T-helper 9 cell (primary cell): ENCODE measurements at places on chromosomes 13 and 19.

- no peak for DNase-seq
These were observed 17.7 kb downstream of the LSM14A start for GRCh38 chr19:34189917-34190425.

- no peak for DNase-seq
These were observed 161.8 kb downstream of the DIAPH3 start for GRCh38 chr13:60001889-60002288.

DNA sequence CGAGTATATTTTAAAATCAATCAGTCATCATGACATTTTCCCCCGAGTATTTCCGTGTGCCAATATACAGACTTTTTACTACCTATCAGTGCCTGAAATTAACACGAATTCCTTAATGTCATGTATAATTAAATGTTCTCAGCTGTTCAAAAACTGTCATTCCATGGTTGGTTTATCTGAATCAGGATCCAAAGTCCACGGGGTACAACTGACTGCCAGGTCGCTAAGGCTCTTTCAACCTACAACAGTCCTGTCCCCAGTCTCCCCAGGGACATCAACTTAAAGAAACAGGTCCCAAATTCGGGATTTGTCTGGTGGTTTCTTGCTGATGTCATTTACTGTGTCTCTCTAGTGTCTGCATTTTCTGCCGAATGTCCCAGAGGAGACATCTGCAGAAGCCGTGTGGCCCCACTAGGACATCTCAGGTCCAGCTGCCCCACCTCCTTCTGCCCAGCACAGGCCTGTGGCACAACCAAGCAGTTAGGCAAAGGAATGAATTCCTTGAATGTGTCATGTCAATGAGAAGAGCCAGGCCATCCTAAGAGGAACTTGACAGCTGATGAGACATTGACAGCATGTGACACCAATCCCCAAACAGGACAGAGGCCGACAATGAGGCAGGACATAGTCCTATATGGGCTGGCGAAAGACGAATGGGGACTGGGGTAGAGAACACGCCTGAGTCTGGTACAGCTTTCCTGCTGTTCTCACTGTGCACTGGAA is 109.5 kb downstream of the STK24 start:
- no peak for DNase-seq

GRCh38 chr13:70203661-70204229 is 95.5 kb upstream of the KLHL1 start:
- no peak for DNase-seq

DNA sequence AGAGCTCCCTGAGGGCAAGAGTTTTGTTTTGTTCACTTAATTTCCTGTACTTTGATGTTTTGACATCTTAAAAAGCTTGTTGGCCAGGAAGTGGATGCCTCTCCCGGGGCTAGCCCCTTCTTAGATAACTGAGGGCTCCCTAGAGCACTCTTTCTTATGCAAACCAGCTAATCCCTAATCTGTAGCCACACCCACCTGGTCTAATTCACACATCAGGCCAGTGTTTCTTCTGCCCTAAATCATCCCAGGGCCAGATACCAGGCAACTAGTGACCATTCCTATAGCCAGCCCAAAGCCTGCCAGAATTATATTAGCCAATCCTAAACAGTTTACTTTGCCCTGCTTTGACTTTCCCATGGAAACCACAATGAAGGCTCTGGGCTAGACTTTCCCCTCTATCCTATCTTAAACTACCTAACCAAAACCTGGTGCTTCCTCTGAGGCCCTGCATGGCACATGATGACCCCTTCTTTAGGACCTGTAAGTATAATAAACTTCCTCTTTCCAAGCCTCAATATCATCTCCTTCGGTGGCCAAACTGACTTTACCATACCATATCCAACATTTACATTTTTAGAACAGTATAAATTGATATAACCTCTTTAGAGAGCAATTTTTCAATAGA is 24.8 kb downstream of the WBP4 start:
- no peak for DNase-seq

- DNase-seq, result no peak
These were observed 2.9 kb upstream of the NTF4 start for GRCh38 chr19:49067554-49067953.

- no peak for DNase-seq
These were observed 32.3 kb upstream of the MATK start for GRCh38 chr19:3818466-3818865.

- DNase-seq, result no peak
These were observed 40.7 kb upstream of the SPATA13 start for GRCh38 chr13:24119626-24120508.

GRCh38 chr13:105814219-105814901 is 721.1 kb downstream of the EFNB2 start:
- no peak for DNase-seq

- no peak for DNase-seq
These were observed 31.2 kb upstream of the ZNF536 start for GRCh38 chr19:30340771-30341561.

GRCh38 chr19:11174336-11174735 is 18.8 kb upstream of the SPC24 start:
- no peak for DNase-seq

DNA sequence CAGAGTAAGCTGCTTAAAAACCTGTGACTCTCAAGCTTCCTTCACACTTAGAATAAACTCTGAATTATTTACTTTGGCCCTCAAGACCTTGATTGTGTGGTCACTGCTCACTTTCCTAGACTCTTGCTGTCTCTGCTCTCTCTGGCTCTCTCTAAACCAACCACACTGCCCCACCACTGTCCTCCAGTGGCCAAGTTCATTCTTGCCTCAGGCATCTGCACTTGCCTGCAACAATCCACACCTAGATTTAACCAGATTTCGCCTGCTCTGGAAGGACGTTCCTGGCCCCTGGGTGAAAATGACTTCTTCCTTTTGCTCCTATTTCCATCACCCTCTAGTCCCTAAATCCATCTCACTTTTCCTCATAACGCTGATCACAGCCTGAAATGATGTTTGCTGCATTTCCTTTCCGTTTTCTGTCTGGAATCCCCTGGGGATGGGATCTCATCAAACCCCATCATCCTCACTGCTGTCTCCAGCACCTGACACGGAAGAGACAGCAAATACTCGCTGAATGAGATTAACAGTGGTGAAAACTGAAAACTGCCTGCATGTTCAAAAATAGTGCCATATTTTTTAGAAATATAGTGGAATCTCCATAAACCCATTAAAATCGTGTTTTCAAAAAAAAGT is 232.6 kb downstream of the UQCRFS1 start:
- DNase-seq, result no peak

GRCh38 chr13:24925318-24926231 is 161.6 kb downstream of the RNF17 start:
- no peak for DNase-seq

- DNase-seq, result no peak
These were observed 62.0 kb upstream of the EDNRB start for GRCh38 chr13:77980592-77980991.

DNA sequence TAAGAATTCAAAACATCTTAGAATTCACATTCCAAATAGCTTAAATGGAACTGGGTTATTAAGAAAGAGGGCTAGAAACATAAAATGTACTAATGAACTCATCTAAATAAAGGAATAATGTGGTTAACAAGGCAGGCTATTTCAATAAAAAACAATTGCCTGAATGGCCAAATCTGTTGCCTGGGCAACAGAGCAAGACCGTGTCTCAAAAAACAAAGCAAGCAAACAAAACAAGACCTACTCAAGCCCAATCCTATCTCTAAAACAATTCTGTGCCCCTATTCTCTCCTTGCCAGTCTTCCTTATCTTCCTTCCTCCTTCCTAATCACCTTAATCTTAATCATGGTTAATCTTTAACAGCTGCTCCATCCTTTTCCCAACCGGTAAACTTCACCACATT is 12.1 kb downstream of the IGFL1 start:
- DNase-seq, result no peak

DNA sequence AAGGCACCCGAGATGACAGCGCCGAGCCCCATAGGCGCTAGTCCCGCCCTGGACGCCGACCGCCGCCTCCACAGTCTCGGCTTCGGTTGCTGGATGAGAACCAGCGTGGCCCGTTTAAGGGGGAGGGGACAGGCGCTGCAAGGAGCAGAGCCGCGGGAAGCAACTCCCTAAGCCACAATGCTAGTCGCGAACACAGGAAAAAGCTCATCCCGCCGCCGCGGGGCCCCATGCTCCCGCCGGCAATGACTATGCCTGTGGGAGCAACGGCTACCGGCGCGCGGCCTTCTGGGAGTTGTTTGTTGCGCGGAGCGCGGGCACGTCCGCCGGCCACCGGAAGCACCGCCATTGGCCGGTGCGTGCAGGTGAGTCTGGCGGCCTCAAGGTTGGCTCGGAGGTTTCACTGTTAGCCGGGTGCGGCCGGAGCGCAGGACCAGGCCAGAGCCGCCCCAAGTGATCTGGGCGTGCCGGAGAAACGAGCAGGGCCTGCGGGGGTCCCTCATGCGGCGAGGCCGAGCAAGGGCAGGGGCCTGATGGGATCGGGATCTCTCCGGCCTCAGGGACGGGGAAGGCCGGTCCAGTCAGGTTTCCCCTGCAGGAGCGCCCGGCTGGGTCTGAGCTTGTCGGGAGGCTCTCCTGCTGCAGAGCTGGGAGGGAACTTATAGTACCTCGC is at the start of gene ZNF544:
TSS of gene ZNF544 (plus strand) at position 330 of the 670 bp plus-strand sequence. CDS start 15,110 bp downstream, outside the sequence.
- peak; percentile 7 for DNase-seq

DNA sequence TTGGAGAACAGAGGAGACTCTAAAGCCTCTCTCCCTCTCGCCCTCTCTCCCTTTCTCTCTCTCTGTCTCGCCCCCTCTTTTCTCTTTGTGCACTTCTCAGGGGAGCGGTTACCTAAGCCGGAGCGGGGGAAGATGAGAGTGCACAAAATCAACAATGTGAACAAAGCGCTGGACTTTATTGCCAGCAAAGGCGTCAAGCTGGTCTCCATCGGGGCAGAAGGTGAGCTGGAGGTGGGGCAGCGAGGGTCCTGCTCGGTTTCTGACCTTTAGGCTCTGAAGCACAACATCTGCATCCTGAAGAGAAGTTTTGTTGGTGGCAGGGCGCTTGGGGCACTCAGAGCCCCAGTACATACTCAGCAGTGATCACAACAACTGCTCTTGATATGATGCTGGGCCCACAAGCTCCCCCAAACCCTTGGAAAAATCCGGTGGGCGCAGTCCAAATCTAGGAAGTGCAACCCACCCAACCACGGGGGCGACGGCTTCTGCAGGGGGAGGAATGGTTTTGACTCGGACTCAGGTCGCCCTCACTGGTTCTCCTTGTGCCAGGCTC is 43.3 kb downstream of the CAPN12 start:
- DNase-seq, result no peak

- no peak for DNase-seq
These were observed 6.0 kb upstream of the KXD1 start for GRCh38 chr19:18551631-18552030.

- DNase-seq, result no peak
These were observed 11.3 kb upstream of the PRKD2 start for GRCh38 chr19:46728208-46728607.

DNA sequence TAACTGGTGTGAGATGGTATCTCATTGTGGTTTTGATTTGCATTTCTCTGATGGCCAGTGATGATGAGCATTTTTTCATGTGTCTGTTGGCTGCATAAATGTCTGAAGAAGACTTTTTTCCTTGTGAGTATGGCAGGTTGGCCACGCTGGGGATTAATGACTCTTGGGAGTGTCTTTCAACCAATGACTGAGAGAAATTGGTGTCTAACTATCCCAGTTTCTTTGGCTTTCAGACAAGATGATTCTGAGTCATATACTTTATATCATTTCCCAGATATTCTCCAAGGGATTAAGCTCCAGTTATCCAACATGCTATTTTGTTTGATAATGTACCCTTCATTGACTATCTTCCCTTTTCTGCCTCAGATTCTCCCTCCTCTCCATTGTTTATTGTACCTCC is 35.5 kb upstream of the CSNK1A1L start:
- no peak for DNase-seq

DNA sequence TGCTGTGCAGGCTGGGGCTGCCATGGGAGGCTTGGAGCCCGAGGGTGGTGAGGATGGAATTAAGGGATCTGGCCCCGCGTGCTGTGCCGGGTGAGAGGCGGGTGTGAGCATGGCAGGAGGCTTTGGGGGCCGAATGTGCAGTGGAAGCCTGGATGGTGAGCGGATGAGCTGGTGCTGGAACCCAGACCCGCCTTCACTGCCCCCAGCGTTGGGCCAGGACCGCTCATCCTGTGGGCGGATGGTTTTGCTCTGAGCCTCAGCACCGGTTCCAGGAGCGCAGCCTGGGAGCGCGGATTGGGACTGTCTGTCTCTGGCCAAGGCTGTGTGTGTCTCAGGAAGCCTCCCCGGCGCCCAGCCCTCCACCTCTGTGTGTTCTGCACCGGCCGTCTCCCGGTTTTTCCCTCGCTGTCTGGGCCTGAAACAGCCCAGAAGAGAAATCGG is 16.7 kb downstream of the KDM4B start:
- DNase-seq, result no peak

DNA sequence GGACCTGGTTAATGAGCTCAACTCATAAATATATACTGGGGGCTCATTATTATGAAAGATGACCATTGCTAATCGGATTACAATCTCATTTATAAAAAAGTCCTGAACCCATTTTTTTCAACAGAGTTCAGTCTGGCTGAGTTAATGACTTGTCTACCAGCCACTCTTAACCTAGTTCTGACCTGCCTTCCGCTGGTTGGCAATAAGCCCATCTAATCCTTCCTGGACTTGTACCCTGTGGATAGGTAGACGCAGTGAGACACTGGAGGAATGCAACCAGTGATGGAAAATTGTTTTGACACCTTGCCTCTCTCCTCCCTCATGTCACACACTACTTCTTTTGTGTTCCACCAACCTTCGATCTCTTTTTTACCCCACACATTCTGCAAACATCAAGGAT is 279.9 kb downstream of the FOXO1 start:
- DNase-seq, result no peak

DNA sequence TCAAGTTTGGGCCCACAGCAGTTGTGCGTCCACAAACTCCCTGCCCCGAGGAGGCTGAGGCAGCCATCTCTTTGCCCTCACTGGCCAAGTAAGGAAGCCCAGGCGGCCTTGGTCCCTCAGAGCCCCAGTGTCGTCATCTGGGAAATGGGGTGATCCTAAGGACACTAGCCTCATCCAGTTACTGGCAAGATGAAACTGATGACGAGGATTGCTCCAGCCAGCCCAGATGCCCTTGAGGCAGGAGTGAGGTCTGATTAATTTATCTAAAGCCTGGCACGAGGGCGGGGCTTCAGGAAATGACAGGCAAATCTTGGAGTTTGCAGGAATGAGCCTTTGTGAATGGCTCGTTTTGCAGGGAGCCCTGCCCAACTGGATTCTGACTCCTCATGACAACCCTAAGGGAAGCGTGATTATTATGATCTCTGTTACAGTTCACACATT is 5.6 kb downstream of the LIPE start:
- no peak for DNase-seq

DNA sequence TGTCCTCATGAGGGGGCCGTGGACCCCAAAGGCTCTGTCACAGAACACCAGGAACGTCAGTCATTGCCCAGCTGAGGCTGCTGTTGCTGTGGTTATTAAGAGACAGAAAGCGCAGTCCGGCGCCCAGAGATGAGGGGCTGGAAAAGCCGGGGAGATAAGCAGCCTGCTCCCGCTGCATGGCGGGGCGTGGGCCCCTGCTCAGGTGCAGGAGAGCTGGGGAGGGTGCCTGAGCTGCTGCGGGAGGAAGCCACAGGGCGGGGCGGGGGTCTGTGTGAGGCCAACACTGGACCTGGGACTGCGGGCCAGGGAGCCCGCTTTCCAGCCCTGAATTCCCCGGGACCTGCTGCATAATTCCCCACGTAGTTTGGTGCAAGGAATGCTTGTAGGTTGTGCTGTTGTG is 11.3 kb downstream of the SOX1 start:
- no peak for DNase-seq

- no peak for DNase-seq
These were observed 73.9 kb upstream of the FNDC3A start for GRCh38 chr13:48901781-48902180.

GRCh38 chr13:100722517-100722916 is 47.9 kb upstream of the TMTC4 start:
- no peak for DNase-seq
